Esophagus squamous epithelium (tissue), 5 donors: ENCODE measurements at places on chromosomes 7 and 10.

- DNase-seq = no peak
Observed at GRCh38 chr7:79217976-79218626, 235.4 kb downstream of the MAGI2 start.

- DNase-seq = no peak
Observed at GRCh38 chr7:105021352-105021751, 7.3 kb downstream of the KMT2E start.

DNA sequence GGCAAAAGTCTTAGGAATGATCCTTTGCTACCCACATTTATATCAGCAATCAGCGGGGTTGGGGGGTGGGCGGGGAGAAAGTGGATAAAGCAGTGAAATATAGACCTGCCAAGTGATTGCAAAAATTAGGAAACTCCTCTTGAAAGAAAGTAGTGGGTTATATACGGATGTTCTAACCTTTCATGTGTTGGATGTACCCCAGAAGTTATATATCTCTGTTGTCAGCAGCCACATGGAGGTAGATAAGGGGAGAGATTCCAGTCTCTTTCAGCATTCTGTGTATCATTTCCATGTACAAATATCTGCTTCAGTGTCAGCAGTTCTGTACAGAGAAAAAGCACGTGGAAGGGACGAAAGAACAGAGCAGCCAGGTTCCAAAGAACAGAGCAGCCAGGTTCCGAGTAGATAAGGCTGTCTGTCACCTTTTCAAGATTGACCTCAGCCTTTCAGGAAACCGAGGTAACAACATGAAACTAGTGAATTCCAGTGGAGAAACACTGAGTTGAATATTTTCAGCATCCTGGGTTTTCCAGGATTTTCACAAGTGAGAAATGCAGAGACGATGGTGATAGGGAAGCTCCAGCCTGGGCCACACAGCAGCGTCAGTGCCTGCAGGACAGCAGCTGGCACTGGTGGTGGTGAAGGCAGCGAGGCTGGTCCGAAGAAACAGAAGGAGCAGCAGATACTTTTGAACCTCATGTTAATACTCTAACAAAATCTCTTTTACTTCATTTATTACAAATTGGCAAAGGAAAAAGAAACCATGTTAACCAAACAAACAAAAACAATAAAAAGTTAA is 212.3 kb downstream of the C7orf25 start:
- DNase-seq = no peak

- DNase-seq = no peak
Observed at GRCh38 chr7:44217852-44218402, 17.1 kb downstream of the YKT6 start.

DNA sequence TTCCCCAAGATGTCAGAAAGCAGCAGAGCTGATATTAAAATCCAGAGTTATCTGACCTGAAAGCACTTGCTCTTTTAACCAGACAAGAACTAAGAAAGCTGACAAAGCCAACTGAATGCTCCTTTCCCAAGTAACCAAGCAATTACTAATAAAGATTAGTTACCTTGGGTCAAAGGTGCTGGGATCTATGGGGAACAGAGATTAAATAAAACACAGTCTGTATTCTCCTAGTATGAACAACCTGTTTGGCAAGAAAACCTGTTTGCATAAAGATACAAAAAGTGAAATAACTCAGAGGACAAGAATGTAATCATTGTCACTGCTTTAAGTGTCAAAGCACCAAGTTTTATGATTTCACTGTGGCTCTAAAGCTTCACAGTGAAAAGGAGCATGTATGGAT is 35.7 kb downstream of the ITPRID1 start:
- DNase-seq = no peak

DNA sequence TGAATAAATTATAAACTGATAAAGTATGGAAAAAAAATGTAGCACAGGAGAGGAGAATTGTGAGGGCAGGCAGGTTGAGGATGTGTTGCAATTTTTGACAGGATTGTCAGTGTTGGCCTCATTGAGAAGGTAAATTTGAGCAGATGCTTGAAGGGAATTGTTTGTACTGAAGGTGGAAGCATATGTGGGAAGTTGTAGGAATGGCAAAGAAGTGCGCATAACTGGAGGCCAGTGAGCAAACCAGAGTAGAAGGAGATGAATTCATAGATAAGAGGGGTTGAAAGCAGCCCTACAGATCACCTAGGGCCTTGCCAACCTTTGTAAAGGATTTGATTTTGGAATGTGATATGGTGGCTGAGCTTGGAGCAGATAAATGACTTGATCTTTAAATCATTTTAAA is 6.4 kb downstream of the DNAJB9 start:
- DNase-seq = no peak

DNA sequence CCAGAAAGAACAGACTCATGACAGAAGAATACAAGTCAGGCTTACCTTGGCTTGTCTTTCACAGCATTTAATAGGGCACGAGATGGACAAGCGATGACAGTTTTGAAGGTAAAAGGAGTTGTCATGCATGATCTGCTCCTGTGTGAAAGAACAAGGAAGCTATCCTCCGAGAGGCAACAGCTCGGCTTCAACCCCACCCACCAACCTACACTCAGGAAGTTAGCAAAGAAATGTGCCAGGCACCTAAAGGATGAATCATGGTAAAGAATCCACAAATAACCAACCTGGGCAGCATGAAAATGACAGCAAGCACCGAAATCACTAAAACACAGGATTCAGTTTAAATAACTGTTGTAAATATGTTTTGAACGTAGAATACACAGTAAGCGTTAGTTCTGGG is 700.2 kb downstream of the TYW1 start:
- no peak for DNase-seq

GRCh38 chr10:88901984-88902789 is 22.1 kb downstream of the STAMBPL1 start:
- no peak for DNase-seq

DNA sequence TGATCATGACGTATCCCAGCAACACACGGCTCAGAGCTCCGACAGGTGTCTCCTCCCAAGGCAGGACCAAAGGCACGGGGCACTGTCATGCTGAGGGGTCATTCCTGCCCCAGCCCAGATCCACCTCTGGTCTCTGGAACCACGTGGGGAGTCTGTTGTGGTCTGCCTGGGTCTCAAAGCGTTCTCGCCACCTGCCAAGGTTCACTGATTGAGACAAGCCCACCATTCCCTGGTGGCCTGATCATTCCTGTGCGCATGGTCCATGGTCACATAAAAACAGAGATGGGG is 83.5 kb downstream of the HIPK2 start:
- DNase-seq = no peak

DNA sequence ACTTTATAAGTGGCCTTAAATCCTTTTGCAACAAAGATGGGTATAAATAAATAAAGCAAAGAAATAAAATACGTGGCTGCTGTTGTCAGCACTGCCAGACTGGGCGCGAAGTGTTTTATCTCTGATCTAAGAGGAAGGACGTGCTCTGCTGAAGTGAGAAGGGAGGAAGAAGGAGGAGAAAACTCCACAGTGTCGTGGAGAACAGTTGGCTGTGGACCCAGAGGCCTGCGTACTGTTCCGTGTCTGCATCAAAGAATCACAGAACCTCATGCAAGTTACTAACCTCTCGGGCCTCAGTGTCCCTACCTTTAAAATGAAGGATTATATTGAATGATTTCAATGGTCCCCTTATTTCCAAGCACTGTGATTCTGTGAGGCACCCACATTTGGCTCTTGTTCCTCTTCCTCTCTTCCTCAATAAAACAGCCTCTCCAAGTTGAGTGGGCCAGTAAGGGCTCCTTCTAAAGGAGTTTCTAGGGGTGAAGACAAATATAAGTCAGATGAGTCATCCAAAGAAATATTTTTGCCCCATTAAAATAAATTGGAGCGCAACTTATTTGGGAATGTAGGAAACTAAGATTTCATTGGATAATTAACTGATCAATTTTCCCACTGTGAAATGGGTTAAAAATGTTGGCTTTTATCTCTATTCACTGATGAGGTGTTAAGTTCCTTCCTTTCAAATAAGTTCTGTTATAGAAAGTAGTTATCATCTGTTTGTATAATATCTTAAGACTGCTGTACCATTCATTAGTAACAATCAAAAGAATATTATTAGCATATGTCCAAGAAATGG is 126.9 kb upstream of the EFCAB10 start:
- no peak for DNase-seq

DNA sequence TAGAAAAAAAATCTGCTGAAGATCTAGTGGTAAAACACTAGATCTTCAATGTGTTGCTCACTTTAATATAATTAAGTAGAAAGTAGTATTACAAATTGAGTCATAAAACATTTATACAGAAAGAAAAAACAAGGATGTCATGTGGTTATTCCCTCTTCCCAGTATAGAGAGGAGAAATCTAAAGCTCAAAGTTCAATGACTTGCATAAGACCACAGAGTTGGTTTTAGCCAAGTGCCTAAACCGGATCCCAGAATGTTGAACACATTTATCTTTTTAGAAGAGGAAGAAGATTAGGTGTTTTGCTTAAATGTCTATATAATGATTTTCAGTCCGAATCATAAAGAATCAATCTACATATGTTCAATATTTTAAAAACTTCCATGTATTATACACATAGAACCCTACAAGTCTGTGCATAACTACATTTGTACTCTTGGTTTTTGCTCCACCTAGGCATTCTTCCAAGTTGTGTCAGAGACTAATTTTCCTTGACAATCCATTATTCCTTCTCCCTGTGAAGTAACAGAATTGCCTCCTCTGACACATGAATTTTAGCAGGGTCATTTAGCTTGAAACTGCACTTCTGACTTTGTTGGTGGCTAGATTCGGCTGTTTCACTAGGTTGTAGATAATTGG is 389.2 kb downstream of the MAGI2 start:
- DNase-seq = no peak

DNA sequence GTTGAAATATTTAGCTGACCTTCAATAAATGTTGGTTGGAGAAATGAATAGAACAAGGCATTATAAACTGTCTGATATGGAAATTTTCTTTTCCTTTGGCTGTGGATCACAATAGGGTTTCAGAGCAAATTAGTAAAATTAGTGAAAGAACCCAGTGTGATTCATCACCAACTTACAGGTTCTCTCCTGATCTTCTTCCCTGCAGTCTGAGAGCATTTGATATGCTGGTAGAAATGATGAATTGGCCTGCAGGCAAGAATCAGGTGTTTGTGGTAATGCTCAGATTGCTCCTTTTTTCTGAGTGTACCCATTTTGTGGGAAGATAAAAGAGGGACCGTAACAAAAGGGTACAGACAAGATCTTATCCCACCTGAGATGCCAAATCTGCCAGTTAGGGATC is 51.9 kb downstream of the BTAF1 start:
- DNase-seq = no peak

DNA sequence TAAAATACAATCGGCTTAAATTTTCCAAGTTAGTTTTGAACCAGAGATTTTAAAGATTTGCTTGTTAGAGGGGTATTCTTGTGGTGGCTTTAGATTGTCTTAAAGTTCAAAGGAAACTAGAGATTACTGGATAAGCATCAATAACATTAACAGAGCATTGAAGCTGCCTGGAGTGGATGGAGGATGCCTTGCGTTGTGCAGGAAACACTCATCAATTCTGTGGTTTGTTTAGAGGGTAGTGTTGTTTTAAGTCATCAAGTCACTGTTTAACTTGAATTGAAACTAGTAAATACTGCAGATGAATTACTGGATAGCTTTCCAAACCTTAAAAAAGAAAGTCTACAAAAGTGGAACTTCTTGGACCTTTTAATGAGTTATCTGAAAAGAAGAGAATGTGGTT is 218.6 kb downstream of the CELF2 start:
- DNase-seq = no peak

DNA sequence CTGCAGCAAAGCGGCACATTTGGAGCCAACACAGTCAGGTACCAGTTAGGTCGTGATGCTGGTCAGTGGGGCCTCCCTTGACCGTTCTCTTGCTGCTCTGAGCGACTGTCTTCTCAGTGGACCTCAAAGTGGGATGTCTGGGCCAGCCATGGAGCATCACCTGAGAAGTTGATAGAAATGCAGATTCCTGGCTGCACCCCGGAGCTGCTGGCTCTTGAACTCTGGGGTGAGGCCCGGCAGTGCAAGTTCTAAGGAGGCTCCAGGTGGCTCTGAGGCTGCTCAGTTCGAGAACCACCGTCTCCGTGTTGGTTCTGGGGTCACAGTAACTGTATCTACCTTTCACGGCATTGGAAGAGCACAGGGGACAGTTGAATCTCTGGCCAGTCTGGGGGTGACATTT is 147.5 kb downstream of the WDR37 start:
- DNase-seq = no peak

- no peak for DNase-seq
Observed at GRCh38 chr10:89634637-89635036, 10.4 kb downstream of the PANK1 start.

DNA sequence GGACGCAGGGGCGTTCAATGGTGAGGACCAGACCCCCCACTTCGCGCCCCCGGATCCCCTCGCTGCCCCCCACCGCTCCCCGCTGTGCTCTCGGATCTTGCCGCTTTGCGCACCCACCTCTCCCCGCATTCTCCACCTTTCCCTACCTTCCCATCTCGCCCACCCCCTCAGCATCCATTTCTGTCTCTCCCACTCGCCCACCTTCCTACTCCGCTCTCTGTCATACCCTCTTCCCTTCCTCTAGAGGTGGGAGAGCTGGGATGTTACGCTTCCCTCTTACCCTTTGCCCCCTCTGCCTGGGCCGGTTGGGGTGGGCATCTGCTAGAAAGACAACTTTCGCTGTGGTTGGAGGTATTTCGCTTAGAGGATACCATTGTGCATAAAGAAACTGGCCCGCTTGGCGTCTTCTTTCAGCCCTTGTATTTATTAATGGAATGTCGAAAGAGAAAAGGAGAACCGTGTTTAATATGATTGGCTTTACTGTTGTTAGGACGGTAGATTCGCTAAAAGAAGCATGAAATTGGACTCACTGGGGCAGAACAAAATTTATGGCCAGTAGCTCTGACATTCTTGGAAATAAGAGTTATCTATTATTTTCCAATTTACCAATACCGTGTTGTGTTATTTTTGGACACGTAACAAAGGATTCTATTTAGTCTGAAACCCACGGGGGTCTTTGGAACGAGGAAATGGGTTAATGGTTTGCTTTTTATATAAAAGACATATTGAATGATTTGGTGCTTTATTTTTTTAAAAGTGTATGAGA is 873 bp downstream of the PRKAR2B start:
- no peak for DNase-seq

- DNase-seq = no peak
Observed at GRCh38 chr7:157395206-157395605, 58.4 kb downstream of the DNAJB6 start.

GRCh38 chr10:127744956-127745355 is 8.0 kb downstream of the FOXI2 start:
- DNase-seq = no peak

- DNase-seq = no peak
Observed at GRCh38 chr10:92640107-92640506, 47.2 kb downstream of the KIF11 start.

DNA sequence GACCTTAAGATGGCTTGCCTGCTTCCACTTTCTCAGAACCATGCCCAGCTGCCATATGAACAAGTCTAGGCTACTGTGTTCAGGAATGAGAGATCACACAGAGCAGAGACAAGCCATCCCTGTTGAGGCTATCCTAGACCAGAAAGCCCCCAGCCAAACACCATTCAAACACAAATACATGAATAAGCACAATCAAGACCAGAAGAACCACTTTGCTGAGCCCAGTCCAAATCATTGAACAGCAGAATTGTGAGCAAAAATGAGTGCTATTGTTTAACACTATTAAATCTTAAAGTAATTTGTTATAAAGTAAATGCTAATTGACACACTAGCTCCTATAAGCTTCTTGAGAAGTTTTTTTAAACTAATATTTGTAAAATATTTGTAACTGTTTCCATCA is 79.0 kb upstream of the LYZL1 start:
- no peak for DNase-seq
